Fibroblast of skin of back (primary cell): ENCODE measurements at places on chromosomes 16 and 17.

GRCh38 chr17:45719335-45720071 lies 64.6 kb upstream of the CRHR1 start:
- DNase-seq: peak; percentile 74

DNA sequence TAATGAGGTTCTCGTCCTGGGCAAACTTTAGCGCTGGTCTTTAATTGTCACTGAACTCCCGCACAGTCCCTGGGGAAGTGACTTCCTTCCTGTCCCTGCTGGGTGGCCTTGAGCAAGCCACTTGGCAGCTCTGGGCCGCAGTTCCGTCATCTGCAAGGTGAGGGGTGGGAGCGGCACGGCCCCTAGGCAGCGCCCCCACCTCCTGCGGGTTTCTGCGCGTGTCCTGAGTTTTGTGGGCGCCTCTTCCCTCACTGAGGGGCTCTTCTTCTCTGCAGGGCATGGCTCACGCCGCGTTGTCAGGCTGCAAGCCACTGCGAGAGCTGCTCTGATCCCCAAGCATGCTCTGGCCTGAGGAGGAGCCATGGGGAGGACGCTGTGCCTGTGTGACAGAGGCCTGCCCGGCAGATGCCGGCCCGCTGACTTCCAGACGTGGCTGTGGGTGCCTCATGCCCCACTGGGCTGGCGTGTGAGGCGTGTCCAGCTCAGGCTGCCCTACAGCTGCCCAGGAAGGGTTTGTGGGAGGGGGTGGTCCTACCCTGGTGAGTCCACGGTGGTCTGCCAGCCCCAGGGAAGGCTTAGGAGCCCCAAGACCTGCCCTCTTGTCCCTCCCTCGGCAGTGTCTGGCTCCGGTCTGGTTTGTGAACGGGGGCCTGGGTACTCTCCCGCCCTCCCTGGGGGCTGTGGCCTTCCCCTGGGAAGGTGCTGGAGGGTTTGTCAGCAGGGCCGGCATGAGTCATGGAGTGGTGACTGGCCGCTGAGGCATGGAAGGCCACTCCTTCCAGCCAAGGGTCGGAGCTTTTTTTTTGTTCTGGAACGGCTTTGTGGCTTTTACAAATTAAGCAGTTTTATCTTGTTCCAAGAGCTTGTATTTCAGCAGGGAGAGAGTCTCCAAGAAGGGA lies 182.0 kb downstream of the SEC14L1 start:
- peak; percentile 100 for DNase-seq

GRCh38 chr16:88731699-88732098 lies 25.4 kb downstream of the CTU2 start:
- no peak for DNase-seq

- no peak for DNase-seq
These were observed 104.2 kb upstream of the SIAH1 start for GRCh38 chr16:48489376-48489775.

GRCh38 chr16:578870-579405 lies 9.2 kb downstream of the PIGQ start:
- DNase-seq: peak; percentile 59
